Astrocyte of the spinal cord (primary cell): ENCODE measurements at places on chromosomes 1 and 21.

DNA sequence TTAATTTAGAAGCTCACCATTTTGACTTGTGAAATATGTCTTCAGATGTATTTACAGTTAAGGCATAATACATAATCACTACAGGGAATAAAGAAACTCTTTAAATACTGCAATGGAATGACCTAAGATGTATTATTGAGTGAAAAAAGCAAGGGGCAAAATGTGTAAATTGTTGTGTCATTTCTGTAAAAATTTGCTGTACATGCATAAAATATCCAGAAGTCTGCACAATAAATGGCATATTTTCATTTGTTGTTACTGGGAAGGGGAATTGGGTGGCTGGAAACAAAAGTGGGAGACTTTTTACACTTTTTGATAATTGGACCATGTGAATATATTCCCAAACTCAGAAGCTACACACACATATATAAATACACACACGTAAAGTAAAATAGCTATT is 17.1 kb downstream of the LRIG2 start:
- no peak for DNase-seq

- DNase-seq, result peak; percentile 82
These were observed 9.0 kb downstream of the SLC9A1 start for GRCh38 chr1:27145934-27146354.

- DNase-seq, result peak; percentile 22
These were observed 13.6 kb downstream of the LRRC42 start for GRCh38 chr1:53959664-53960250.

DNA sequence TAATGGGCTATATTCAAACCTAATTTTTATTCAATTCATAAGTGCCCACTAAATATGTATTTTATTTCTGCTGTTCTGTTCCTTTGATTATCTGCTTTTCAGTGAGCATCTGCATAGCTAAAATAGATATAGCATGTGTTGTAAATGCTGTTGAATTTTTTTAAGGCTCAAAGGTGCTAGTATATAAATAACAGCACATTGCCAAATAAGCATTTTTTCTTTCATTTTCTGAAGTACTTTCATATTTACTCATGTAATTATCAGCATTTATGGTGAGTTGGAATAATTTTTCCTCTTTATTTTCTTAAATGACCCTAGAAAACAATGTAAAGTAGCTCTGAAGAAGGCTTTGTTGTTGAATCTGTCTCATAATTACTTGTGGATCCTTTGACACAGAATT is 69.6 kb upstream of the B3GALT2 start:
- no peak for DNase-seq
